ENCODE measurements at places on chromosomes 11 and 22.

GRCh38 chr11:133238027-133238426 lies 294.3 kb downstream of the OPCML start:
- no peak for DNase-seq

- no peak for DNase-seq
These were observed 44.9 kb upstream of the TH start for GRCh38 chr11:2216400-2217064.

GRCh38 chr22:43867839-43868635 lies 5.7 kb upstream of the SULT4A1 start:
- no peak for DNase-seq

GRCh38 chr22:37208401-37209139 lies 3.7 kb downstream of the SSTR3 start:
- DNase-seq: no peak

DNA sequence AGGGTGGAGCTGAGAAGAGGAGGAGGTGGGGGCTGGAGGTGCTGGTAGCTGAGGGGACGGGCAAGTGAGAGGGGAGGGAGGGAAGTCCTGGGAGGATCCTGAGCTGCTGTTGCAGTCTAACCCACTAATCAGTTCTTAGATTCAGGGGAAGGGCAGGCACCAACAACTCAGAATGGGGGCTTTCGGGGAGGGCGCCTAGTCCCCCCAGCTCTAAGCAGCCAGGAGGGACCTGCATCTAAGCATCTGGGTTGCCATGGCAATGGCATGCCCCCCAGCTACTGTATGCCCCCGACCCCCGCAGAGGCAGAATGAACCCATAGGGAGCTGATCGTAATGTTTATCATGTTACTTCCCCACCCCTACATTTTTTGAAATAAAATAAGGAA lies 24.4 kb downstream of the FADS3 start:
- no peak for DNase-seq

GRCh38 chr11:4006946-4007680 lies 87.5 kb upstream of the RRM1 start:
- DNase-seq: no peak

DNA sequence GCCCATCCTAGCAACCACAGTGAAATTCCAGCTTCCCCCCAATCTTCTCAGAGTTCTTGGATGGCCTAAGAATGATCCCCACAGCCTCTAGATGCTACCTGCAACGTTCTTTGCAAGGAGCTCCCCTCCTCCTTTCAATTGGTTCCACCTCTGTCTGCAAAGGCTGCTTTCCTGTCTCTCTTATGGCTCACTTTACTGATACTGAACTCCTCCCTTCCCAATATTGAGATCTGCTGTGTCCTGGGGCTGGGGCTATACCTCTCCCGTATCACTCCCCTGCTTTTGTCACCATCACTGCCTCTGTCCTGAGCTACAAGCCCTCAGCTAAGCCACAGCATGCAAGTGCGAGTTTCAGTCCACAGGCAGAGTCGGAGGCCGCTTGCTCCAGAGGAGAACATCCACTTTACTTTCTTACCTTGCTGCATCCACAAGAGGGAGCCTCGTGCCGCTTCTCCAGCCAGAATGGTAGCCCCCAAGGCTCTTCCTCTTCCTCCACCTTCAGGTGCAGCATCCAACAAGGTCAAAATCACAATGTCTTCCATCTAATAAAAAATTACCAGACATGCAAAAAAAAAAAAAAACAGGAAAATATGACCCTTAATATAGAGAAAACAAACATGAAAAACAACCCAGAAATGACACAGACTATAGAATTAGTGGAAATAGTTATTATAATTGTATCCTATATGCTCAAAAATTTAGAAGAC lies 48.6 kb upstream of the TMEM45B start:
- DNase-seq: peak; percentile 21

DNA sequence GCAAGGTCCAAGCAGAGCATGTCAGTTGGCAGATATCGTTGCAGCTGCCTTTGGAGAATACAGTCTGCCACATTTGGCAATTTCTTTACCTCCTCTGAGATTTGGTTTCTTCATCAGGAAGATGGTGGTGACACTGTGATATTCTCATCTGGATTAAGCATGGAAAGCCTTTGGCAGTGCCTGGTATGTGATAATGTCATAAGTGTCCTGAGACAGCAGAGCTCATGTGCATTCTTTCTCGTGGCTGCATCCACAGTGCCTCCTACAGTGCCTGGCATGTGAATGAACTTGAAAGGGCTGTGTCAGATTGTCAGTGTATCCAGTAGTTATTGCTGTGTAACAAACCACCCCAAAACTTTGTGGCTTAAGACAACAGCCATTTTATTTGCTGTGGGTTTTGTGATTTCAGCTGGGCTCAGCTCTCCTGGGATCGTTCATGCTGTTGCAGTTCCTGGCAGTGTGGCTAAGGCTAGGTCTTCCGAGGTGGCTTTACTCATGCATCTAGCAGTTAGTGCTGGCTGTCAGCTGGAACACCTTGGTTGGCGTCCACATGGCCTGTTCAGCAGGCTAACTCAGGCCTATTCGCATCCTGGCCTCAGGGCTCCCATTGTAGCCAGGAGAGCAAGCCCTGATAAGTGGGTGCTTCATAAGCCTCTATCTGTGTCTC lies 35.7 kb upstream of the MICAL2 start:
- no peak for DNase-seq

DNA sequence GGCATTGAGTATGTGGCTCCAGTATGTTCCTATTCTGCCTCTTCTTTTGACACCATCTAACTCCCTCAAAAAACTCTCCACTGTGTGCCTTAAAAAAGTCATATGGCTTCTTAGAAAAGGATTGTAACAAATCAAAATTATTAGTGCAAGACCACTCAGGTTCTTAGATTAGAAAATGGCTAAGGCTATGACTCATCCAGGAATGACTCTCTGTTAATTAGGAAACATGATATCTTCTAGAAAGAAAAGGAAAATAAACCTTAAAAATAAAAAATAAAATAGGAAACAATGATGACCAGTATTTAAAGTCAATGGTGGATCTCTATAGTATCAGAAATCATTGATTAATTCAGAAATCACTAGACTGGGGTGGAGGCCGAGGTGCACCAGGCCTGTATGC lies 21.7 kb downstream of the SLC25A17 start:
- no peak for DNase-seq

DNA sequence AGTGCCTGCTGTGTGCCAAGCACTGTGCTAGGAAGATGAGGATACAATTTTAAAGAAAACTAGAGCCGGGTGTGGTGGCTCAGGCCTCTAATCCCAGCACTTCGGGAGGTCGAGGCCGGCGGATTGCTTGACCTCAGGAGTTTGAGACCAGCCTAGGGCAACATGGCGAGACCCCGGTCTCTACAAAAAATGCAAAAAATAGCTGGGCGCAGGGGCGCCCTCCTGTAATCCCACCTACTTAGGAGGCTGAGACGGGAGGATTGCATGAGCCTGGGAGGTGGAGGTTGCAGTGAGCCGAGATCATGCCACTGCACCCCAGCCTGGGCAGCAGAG lies 8.3 kb downstream of the TPBGL start:
- DNase-seq: no peak

GRCh38 chr11:27718346-27718862 lies 18.1 kb upstream of the BDNF start:
- peak; percentile 63 for DNase-seq
